ENCODE measurements at places on chromosomes 6 and 20.

DNA sequence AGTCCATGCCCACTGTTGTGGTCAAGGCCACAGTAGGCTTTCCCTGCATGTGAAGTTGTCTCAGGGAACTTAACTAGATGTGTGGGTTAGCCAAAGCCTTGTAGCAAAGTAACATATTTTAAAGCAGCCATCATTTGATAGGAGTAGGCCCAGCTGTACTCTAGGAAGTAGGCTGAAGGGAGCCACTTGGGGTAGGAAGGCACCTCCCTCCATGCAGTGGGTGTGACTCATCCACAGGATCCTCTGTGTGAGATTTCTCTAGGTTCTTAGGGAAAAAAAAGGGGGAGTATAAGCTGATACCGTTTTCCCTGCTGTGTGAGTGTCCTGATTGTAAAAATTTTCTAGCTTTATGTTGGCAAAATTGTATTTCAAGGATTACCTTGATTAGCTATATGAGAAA lies 44.7 kb downstream of the VAPB start:
- no peak for DNase-seq

- no peak for DNase-seq
Observed at GRCh38 chr6:14450578-14450977, 333.0 kb downstream of the CD83 start.

DNA sequence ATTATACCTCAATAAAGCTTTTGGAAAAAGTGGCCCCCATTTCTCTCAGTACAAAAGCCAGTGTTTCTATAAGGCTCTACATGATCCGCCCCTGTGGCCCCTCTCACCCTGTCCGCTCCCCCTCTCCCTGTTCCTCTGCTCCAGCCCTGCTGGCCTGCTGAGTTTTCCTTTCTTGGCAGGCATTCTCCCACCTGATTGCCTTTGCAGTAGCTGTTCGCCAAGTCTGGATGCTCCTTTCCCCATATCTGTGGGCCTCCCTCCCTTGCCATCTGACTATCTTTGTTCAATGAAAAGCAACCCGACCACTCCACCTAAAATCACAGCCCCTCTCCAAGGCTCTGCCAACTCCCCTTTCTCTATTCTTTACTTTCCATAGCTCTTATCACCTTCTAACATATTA lies 33.2 kb downstream of the CDH22 start:
- DNase-seq, result no peak

DNA sequence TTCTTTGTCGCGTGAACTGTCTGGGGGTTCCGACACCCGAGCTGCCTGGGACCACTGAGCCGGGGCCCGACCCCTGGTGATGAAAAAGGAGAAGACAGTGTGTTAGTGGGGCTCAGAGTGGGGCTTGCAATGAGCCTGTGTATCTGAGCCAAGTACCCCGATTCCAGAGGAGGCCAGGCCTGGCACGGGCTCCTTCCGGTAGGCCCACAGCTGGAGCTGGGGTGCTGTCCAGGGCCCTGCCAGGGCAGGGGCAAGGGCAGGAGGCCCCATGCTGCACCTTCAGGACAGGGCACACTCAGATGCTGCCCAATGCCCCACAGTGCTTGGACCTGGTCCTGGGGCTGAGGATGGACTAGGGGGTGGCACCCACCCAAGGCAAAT lies 89.4 kb downstream of the TAF4 start:
- DNase-seq, result no peak

GRCh38 chr6:163963205-163964120 lies 548.9 kb downstream of the QKI start:
- no peak for DNase-seq

DNA sequence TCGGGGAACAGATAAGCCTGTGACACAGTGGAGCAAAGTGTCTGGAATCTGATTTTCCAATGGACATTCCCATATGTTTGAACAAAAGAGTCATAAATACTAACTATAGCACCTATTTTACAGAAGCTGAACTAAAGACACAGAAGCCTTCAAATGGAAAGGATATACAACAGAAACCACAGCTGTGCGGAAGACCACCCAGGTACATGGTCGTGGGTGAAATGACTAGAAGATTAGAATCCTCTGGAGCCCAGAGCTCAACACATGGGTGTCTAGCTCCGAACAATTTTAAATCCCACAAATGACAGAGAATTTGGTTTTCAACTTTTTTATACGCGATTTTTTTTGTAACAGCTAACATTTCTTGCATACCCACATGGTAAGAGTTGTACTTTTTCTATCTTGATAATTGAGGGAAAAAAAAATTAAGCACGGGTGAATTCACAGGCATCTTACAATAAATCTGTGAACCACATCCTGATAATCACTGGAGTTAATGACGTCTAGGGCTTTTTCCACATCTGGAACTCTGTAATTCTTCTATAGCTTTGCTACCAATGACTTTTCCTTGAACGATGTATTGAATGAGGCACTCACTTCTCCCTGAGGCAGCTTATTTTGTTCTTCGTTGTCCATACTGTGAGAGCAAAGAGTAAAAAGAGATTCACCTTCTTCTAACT lies 271.1 kb upstream of the AGPAT4 start:
- no peak for DNase-seq

GRCh38 chr20:62080249-62080990 lies 14.7 kb upstream of the TAF4 start:
- no peak for DNase-seq

DNA sequence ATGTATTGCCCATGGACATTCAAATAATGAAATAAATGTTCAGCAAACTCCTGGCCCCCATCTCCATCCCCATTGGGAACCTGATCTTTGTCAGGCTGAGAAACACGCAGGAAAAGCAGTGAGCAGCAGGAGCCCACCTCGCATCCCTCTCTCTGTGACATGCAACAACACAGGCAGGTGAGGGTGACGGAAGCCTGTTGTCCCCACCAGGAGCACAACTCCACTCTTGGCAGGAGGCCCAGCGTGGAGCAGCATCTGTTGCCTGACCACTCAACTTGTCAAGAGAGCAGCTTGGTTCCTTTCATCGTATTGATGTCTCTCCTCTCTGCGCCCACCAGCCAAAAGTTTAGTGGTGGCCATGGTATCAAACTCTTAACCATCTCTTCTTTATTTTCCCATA lies 586.9 kb upstream of the ARID1B start:
- DNase-seq, result no peak

- DNase-seq, result no peak
Observed at GRCh38 chr6:6026513-6027205, 19.9 kb upstream of the NRN1 start.

DNA sequence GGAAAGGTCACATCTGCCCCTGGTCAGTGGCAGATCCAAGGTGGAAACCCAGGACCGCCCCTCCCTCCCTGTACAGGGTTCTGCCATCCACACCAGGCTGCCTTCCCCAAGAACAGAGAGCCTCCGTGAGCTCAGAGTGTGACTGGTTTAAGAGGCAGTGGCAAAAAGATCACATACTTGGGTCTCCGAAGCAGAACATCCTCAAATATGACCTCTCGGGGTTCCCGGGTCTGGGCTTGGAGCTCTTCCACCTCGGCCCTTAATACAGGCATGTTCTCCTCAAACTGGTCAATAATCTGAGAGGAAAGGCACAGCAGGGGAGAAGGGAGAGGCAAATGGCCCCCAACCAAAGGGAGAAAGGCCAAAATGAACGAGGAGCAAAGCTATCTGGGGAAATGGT lies 14.8 kb downstream of the C20orf96 start:
- no peak for DNase-seq

- no peak for DNase-seq
Observed at GRCh38 chr6:22042706-22043105, 254.1 kb downstream of the PRL start.

- no peak for DNase-seq
Observed at GRCh38 chr20:1474817-1475603, 8.4 kb upstream of the NSFL1C start.

DNA sequence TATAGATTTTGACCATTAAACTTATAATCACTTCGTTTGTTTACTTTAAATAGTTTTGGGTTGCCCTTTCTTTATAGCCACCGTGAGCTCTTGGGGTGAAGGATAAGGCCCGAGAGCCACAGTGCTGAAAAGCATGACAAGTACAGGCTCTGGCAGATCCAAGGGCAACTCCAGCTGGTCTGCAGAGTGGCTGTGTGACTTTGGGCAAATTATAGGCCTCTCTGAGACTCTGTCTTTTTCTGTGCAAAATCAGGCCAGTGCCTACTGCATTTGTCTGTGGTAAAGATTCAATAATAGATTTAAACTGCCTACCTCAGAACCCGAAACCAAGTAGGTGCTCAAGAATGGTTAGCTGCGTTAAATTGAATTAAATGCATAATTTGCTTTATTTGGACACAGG lies 511.3 kb downstream of the QKI start:
- no peak for DNase-seq

DNA sequence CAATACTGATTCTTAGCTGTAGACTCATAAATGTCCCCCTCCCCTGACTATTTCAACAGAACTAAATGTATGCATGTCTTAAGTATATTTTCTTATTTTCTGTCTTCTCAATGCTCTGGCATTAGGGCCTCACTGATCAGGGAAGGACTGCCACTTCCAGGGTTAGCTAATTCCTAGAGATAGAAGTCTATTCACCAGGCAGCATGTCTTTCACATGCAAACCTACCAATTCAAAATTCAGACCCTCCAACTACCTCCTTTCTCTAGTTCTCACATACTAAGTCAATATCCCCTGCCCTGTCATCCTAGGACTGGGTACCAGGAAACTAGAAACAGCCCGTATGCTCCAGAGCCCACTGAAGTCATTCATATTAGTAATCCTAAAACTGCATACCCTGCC lies 132.3 kb downstream of the RALGAPA2 start:
- DNase-seq, result no peak

- no peak for DNase-seq
Observed at GRCh38 chr6:143068001-143068400, 7.3 kb downstream of the AIG1 start.

GRCh38 chr6:125432963-125433362 lies 131.2 kb upstream of the HDDC2 start:
- no peak for DNase-seq

DNA sequence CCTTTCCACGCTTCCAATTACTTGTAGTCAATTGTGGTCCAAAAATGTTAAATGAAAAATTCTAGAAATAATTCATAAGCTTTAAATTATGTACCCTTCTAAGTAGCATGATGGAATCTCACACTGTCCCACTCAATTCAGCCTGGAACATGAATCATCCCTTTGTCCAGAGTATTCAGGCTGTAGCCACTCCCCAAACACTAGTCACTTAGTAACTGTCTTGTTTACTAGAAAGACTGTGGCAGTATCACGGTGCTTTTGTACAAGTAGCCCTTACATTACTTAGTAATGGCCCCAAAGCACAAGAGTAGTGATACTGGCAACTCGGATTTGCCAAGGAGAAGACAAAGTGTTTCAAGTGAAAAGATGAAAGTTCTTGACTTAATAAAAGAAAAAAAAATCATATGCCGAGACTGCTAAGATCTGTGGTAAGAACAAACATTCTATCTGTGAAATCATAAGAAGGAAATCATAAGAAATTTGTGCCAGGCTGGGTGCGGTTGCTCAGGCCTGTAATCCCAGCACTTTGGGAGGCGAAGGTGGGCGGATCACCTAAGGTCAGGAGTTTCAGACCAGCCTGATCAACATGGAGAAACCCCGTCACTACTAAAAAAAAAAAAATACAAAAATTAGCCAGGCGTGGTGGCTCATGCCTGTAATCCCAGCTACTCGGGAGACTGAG lies 168.5 kb upstream of the SIM1 start:
- no peak for DNase-seq

DNA sequence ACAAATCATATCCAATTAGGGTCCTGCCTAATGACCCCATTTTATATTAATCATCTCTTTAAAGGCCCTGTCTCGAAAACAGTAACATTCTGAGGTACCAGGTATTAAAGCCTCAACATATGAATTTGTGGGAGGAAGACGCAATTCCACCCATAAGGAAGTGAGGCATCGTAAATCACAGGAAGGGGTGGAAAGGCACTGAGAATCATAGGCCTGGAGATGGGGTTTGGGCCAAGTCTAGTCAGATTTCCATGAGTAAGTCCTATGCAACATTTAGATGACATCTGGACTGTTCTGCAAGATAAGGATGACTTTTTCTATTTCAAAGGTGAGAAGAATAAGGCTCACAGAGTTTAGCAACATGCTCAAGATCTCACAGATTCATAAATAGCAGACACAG lies 534.0 kb downstream of the KHDRBS2 start:
- no peak for DNase-seq

DNA sequence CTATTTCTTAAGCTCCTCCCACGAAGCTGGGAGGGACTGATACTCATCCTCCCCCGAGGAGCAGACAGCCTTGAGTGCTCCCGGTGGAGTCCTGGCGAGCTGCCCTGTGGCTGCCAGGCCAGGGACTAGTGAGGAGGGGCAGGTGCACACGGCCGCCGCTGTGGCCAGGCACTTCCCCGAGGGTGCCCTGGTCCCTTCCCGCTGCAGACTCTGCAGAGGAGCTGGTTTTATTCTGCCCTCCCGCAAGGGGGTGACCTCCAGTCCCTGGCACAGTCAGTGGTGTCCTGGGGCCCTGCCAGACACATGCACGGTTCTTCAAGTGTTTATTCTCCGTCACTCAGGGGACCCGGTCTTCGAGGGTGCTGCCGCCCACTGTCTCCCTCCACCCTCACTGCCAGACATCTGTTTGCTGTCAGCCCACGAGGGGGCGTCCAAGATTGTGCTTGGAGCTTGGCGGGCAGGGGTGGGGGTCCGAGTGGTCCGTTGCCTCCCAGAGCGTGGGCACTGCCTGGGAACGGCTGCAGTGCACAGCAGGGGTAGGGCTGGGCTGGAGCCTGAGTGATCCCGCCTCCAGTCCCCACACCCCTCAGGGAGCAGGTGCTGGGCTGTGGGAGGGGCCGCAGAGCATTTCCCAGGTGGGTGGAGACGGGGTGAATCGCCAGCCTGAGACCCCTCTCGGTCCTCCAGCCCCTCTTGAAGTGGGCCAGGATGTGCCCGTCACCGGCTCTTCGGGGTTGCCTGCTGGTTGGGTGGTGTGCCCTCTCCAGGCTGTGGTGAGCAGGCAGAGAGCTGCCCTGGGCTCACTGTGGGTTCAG lies 3.1 kb upstream of the CABLES2 start:
- no peak for DNase-seq

GRCh38 chr6:158474961-158475343 lies 84.9 kb upstream of the TMEM181 start:
- DNase-seq, result no peak

- no peak for DNase-seq
Observed at GRCh38 chr20:62918147-62918546, 8.2 kb downstream of the DIDO1 start.
